ENCODE measurements at places on chromosomes 5 and 9. TPM values are rescaled to one million over a fixed set of nuclear protein-coding genes. Genes with fewer than 3 reads are reported as not detected.

Gene PLPPR1
- total RNA-seq, result not detected

DNA sequence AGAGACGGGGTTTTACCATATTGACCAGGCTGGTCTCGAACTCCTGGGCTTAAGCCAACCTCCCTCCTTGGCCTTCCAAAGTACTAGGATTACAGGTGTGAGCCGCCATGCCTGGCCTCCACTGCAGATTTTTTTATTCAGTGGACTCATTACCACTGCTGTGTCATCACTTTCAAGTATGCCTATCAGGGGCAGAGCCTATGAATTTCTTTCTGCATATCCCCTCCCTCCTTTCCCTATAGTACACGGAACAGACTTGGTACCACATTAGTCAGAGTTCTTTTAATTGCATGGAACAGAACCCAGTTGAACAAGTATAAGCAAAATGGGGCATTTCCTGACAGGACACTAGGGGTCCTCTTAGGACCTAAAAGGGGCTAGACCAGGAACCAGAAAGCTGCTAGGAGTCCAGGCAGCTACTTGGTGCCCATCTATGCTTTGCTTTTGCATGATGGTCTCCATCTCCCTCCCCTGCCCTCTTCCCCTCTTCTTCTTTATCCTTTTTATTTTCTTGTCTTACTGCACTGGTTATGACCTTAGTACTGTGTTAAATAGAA lies 5.8 kb downstream of the BSPRY start:
- no peaks in the 10 kb centered on the region for H3K36me3 ChIP-seq
- H3K4me3 ChIP-seq, result no peak overlapping the region
- H3K4me1 ChIP-seq, result no peaks in the 10 kb centered on the region
- DNase-seq, result peak; percentile 25
- H3K27ac ChIP-seq, result no peak overlapping the region

DNA sequence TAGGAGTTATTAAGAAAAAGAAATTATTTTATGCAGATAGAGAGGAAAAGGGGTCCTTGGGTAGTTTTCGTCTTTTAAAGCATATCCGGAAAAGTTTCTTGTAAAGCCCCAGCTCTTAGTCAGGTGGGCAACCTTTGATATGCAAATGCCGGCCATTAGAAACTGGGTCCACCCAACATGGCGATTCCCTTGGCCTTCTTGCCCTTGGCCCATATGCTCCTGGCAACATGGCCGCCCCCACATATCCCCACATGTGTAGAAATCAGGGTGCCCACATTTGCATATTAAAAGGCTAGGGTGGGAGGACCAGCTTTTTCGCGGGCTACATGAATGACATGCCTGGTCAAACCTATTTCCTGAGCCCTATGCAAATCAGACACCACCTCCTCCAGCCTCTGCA lies 73.3 kb downstream of the FREM1 start:
- no peak overlapping the region for H3K4me3 ChIP-seq
- no peaks in the 10 kb centered on the region for H3K4me1 ChIP-seq
- no peak overlapping the region for H3K27ac ChIP-seq
- no peak for DNase-seq

Gene ADRB2
- 6.9 TPM for total RNA-seq

GRCh38 chr9:26243726-26244125 lies 565.5 kb upstream of the TUSC1 start:
- H3K4me3 ChIP-seq, result no peak overlapping the region
- DNase-seq, result peak; percentile 22
- H3K4me1 ChIP-seq, result peaks cover 7% of the 10 kb centered on the region
- H3K27ac ChIP-seq, result no peak overlapping the region
- no peaks in the 10 kb centered on the region for H3K36me3 ChIP-seq

- no peaks in the 10 kb centered on the region for H3K4me1 ChIP-seq
- no peaks in the 10 kb centered on the region for H3K36me3 ChIP-seq
These were observed 385.3 kb downstream of the BNC2 start for GRCh38 chr9:16485160-16485559.

DNA sequence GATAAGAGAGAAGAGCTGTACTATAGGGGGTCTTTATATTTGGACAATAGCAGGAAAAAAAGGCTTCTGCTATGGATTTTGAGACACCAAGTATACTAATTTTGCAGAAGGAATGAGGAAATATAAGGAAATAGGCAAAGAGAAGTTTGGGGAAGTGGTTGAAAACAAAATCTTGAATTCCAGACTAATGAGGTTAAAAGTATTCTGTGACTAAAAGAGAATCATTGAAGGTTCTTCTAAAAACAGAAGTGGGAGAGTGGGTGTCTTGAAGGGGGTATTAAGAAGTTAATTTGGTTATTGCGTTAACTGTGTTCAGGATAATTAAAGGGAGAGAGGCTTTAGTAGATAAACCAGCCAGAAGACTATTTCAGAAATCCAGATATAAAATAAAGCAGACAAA lies 148.7 kb downstream of the RFK start:
- H3K27me3 ChIP-seq, result no peaks in the 10 kb centered on the region
- no peak overlapping the region for H3K4me3 ChIP-seq
- no peaks in the 10 kb centered on the region for H3K4me1 ChIP-seq
- no peak overlapping the region for H3K27ac ChIP-seq
- H3K36me3 ChIP-seq, result no peaks in the 10 kb centered on the region

- no peak for DNase-seq
- H3K4me3 ChIP-seq, result peak overlapping the region; percentile 93
- peak overlapping the region; percentile 96 for H3K27ac ChIP-seq
- H3K4me1 ChIP-seq, result peaks cover 18% of the 10 kb centered on the region
These were observed 415 bp downstream of the XRCC4 start for GRCh38 chr5:83077662-83078261.

Gene CAMLG
- 41.8 TPM for total RNA-seq

- H3K4me3 ChIP-seq, result no peak overlapping the region
- peaks cover 26% of the 10 kb centered on the region for H3K36me3 ChIP-seq
- no peak overlapping the region for H3K27ac ChIP-seq
- no peak for DNase-seq
- H3K4me1 ChIP-seq, result no peaks in the 10 kb centered on the region
- H3K27me3 ChIP-seq, result no peaks in the 10 kb centered on the region
These were observed 19.7 kb downstream of the MAT2B start for GRCh38 chr5:163525096-163525495.

DNA sequence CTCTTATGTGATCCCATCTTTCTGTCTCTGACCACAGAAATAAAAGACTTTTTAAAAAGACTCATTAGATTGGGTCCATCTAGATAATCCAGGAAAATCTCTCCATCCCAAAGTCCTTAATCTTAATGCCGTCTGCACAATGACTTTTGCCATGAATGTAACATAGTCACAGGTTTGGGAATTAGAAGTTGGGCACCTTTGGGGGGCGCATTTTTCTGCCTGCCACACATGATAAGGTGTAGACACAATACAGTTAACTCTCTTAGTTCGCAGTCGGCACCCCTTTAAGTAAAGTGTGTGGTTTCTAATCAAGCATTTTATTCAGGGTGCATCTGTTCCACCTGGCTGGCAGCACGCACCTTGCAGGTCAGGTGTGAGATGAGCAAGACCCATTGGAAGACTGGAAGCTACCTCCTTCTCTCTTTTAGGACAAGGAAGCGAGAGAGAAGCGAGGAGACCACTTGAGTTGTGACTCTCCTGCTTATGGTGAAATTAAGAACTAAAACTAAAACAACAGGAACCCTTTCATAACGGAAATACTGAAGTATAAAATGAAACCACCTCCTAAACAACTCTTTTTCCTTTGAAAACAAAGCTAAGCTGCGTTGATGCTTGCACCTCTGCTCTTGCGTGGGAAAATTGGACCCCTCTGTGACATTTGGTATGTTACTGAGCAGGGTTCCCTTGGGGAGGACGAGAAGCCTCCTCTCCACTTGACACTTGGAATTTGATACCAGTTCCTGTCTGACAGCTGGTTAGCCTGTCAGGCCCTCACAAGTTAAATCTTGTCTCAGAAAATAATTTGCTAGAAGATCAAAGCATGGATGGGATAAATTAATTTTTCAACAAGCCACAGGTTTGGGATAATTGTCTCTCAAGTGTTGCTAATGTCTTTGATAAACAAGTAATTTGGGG lies 304.6 kb upstream of the DMRT1 start:
- H3K27ac ChIP-seq, result peak overlapping the region; percentile 4
- H3K4me3 ChIP-seq, result no peak overlapping the region
- H3K4me1 ChIP-seq, result peaks cover 29% of the 10 kb centered on the region
- H3K27me3 ChIP-seq, result no peaks in the 10 kb centered on the region
- DNase-seq, result no peak

DNA sequence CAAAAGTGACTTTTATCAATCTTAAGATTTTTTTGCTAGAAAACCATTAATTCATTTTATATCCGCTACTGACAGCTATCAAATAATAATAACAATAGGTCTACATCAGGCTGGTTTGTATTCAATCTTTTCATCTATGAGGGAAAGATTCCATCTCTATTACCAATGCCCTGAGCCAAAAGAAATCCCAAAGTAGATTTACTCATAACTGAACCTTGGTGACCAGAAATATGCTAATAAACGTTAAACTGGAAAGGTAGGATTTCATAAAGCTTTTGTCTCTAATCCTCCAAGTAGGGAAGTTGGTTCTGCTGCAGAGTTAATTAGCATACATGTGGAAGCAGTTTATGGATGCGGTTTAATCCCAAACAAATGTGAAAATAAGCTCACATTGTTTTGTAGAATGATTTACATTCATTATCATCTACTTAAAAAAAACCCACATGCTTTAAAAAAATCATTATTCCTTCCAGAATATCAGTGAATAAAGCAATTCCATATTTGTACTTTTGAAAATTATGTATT lies 715.5 kb downstream of the CETN3 start:
- no peaks in the 10 kb centered on the region for H3K27me3 ChIP-seq
- H3K4me1 ChIP-seq, result no peaks in the 10 kb centered on the region
- DNase-seq, result no peak
- H3K36me3 ChIP-seq, result no peaks in the 10 kb centered on the region
- no peak overlapping the region for H3K4me3 ChIP-seq

DNA sequence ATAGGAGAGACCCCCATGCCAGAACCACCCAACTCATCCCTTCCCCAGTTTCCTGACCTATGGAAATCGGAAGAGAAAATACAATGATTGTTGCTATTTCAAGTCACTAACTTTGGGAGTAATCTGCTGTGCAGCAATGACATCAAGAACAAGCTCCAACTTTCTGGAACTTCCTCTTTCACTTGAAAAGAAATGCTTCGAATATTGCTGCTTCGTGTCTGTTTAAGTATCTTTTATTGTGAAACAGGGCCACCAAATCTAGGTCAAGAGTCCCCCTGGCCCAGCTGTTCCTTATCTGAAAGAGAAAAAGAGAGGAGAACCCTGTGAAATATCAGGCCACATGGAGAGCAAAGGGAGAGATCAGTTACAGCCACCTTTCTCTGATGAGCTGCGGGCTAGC lies 59.4 kb upstream of the DNAH5 start:
- no peak for DNase-seq
- H3K4me3 ChIP-seq, result no peak overlapping the region
- H3K36me3 ChIP-seq, result no peaks in the 10 kb centered on the region

Gene ASPN
- 0.12 TPM for total RNA-seq

Data from MCF 10A (cell line).